ENCODE measurements at places on chromosomes 4 and X.
A peak's percentile ranks its signal among the peaks of the same experiment; 100 is the strongest.

DNA sequence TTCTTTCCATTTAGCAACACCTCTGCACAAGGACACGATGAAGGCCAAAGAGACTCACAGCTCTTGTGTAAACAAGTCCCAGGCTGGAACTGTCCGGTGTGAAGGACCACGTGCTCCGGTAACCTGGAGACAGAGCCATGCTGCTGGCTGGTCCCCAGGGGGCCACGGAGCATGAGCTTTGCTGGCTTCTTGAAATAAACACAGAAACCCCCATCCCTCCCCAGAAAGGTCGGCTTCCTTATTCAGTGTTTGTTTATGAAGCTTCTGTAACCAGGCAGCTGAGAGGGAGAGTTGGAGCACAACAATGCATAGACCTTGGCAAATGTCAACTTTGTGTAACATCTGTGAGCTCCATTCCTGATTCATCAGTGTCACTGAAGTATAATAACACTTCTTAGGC is 109.4 kb downstream of the GPR143 start:
- DNase-seq, result peak; percentile 4

DNA sequence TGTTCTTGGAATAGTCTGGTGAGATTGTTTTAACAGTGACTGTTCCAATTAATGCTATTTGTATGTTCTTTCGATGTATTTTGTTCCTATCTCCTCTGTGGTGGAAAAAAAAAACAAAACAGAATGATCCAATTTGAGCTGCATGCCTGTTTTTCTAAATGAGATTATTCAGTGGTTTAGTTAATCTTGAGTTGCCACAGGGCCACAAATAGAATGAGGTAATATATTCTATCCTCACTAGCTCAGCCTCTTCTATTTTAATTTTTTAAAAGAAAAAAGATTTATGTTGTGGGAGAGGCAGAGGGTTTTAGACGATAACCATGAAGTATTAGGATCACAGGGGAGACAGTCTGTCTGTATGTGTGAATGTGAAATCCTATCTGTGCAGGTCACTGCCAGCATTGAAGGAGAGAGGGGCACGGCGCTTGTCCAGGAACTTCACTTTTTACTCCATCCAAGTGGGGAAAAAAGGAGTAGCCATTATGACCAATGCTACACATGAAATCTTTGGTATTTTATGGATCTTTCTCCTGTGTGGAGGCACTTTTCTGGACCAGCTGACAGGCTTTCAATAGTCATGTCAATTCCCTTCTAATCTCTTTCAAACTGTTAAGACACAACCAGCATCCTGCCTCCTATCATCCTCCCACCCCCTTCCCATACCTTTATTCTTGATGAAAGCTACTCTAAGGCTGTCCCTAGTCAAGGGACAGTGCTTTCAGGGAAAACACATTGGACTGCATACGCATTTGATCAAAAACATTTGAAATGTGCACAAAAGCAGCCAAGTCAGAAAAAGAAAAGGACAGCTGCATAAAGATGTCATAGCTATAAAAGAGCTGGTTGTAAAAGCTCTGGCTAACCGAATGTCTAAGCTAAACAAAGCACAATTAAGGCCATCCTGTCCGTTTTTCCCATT is 1063.8 kb upstream of the INTU start:
- no peak for DNase-seq

DNA sequence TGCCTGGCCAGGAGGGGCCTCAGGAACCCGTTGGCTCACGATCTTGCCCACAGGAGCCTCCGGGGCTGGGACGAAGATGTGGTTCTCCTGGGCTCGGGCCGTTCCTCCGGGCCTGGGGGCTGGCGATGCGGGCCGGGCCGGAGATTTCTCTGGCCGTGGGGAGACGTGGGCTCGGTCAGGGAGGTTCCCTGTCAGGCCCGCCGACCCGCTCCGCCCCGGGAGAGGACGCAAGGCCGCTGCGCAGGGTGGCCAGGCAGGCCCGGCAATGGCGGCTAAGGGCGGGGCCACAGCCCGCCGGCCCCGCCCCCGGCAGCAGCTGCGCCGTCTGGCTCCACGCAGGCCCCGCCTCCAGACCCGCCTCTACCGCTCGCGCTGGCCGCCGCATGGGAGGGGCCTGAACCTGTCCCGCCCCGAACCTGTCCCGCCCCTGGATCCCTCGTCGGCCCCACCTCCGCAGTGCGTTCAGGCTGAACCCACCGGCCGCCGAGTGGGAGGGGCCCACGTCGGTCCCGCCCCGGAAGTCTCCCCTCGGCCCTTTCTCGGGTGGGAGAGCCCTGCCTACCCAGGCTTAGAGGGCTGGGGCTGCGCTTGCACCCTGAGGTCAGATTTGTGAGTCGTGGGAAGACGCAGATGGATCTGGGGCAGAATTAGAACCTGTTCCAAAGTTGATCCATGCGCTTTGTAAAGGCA is at the start of gene FAM3A:
Gene FAM3A, minus strand, starts transcription at position 267 of the 690 bp plus-strand sequence. CDS start 460 bp downstream, outside the sequence.
- DNase-seq, result peak; percentile 93

DNA sequence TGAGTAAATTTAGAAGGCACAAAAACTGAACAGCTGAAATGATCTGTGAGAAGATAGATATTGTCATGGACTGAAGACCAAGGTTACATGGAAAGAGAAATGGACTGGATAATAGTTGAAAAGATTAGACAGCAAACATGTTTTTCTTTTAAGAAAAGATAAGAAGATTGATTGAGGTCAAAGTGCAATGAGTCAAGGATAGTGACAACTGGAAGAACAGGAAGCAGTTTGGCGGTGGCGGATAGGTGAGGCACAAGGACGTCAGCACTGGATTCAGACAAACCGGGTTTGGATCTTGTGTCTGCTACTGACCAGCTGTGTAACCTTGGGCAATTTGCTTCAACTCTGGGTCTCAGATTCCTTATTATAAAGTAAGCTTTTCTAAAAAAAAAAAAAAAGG is 2.0 kb upstream of the HPGD start:
- DNase-seq, result no peak

DNA sequence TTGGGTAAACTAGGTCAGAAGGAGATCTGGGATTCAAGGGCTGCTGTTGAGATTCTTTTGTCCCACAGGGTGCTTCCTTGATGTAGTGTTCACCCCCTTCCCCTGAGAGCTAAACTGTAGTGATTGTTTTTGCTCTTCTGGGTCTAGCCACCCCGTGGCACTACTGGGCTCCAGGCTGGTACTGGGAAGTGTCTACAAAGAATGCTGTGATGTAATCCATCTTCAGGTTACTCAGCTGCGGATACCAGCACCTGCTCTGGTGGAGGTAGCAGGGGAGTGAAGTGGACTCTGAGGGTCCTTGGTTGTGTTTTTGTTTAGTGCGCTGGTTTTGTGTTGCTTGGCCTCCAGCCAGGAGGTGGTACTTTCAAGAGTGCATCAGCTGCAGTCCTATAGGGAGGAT is 365.5 kb downstream of the ZNF674 start:
- DNase-seq, result peak; percentile 82
